NCI-H510A (cell line): ENCODE measurements at places on chromosomes 2 and 18.

DNA sequence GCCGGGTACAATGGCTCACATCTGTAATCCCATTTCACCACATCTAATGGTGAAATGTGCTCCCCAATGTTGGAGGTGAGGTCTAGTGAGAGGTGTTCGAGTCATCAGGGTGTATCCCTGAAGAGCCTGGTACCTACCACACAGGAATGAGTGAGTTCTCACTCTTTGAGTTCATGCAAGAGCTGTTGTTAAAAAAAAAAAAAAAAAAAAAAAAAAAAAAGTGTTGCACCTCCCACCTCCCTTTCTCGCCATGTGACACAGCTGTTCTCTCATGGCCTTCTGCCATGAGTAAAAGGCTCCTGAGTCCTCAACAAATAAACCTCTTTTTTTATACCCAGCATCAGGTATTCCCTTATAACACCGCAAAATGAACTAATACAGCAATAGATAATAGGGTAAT lies 106.3 kb downstream of the C2orf74 start:
- DNase-seq: no peak

DNA sequence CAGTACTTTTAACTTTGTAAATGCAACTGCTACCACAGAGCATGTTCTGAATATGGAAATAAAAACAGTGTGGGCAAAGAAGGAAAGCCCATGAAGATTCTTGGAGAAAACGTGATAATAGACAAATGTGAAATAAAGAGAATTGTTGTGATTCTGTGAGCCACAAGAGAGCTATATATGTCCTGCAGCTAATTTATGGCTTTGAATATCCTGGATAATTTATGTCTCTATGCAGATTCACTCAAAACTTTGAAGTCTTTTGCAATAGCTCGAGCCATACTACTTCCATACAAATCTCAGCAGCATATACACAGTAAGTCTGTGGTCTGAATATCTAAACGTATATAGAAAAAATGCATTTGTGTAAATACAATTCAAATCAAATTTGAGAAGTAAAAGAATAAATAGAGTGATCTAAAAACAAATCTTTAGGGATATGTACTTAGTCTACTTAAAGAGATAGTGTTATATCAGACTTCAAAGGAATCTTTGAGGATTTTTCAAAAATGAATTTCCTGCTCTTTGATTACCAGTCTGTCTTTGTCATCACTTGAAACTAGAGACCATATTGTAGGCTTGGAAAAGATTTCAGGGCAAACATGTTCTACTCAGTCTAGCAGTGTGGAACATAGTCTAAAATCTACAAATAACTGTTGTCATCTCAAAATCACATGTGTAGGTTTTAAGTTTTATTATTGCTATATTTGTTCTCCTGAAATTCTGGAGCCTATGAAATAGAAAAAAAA lies 107.1 kb downstream of the CSRNP3 start:
- no peak for DNase-seq

GRCh38 chr18:69528435-69528834 lies 127.7 kb downstream of the DOK6 start:
- no peak for DNase-seq

- DNase-seq: no peak
Measured at GRCh38 chr2:240444464-240444863, 9.0 kb downstream of the GPC1 start.

DNA sequence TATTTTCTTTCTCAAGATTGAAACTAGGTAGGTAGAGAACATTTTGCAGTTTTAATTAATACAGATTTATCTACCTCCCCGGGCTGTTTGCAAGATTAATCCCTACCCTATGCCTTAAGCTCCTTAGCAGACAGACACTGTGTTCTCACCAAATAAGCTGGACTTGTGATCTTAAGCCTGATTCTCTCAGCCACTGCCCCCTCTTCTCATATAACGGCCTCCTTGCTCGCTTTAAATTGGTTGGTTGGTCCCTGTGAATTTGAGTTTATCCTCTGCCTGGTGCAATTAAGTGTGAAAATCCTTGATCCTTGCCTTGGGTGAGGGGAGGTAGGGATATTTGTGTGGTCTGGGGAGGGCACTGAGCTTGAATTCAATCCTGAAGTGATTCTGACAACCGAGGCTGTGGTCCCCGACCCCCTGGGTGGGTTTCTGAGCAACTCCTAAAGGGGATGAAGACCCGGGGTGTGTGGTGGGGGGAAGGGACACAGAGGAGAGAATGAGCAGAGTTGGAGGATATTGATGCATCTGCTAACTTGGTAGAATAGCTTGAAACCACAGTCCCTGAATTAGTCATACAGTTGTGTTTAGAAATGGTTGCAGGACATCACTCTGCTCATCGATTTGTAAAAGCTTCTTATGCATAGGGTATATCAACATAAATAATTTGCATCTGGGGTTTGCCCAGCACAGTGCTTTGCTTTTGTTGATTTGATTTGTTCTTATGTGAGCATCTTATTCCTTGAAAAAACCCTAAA lies 36.9 kb upstream of the NCKAP5 start:
- DNase-seq: no peak

DNA sequence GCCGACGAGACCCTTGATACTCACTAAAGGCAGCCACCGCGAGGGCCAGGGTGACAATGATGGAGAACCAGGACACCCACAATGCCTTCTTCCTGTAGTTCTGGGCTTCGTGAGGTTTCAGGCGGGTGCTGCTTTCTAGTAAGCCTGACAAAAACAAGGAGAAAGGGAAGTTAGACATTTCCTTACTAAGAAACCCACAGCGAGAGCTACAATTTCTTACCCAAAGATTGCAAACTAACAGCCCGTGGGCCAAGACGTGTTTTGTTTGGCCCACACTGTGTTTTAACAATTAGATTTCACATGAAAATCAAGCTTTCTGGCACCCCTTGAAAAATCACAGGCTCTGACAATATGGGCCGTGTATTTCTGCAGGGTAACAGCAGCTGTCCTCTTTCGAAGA lies 5.6 kb downstream of the TMEM163 start:
- DNase-seq: no peak

GRCh38 chr2:166170356-166170755 lies 42.5 kb upstream of the SCN1A start:
- DNase-seq: no peak

DNA sequence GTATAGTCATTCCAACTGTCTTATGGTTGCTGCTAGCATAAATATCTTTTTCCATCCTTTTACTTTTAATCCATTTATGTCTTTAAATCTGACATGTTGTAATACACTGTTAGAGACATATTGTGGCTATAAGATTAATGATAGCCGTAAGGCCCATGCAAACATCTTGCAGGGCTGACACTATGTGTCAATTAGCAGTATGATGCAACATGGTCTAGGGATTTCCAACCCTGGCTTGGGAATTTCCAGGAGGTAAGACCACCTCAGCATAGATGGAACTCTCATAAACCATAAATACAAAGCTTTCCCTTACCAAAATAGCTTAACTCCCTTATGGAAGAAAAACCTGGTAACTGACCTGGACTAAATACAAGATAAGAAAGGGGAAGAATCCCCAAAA lies 16.5 kb downstream of the SCLY start:
- DNase-seq: no peak

DNA sequence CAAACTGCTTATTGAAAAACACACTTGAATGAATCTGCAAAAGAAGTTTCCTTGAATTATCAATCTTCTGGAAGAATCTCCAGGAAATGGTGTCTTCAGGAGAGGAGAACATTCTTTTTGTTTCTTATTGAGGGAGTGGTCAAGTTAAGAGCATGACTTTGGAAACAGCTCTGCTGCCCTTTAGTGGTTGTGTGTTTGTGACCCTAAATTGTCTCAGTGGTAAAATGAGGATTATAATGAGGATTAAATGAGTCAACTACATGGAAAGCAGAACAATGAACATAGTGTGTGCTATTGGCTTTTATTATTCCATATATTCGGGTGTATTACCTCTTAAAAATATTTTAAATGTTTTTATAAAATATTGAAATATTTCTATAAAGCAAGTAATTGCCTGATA lies 44.8 kb upstream of the TANC1 start:
- no peak for DNase-seq

- DNase-seq: no peak
Measured at GRCh38 chr2:239156516-239157265, 244.1 kb downstream of the HDAC4 start.

DNA sequence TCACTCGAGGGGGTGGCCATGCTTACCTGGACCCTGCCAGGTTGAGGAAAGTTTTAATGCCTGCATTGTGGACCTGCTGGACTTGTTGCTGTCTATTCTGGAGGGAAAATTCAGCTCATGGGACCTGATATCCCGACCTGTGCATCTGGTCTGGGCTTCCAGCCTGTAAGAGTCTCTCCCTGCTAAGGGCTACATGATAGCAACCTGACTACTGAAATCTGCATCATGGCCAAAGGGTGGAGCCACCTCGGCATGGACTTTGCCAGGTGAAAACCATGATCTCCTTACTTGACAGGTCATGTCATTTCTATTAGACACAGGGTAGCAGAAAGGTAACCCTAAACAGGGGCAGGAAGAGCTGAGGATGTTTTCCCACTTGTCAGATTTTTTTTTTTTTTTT lies 12.9 kb upstream of the SLC66A3 start:
- no peak for DNase-seq

- DNase-seq: no peak
Measured at GRCh38 chr2:9285921-9286320, 79.3 kb downstream of the ASAP2 start.

- no peak for DNase-seq
Measured at GRCh38 chr2:9666306-9666705, 35.5 kb upstream of the YWHAQ start.

- no peak for DNase-seq
Measured at GRCh38 chr2:105778080-105778607, 33.4 kb downstream of the NCK2 start.

- DNase-seq: no peak
Measured at GRCh38 chr18:42654556-42654955, 460.9 kb downstream of the RIT2 start.

DNA sequence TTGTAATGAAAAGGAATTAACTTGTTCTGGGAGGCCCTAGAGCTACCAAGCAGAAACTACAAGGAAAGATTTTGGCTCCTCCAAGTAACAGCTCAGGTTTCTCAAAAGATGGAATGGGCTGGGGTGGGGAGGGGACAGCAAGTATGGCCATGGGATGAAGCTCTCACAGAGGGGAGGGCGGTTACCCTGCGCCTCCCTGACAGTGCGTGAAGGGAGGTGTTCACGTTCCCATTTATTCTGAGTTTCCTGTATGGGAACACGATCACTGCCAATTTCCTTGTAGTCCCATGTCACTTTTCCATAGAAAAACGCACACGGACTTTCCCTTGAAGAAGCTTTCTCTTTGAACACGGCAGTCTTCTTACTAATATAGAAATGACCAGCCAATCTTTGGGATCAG lies 17.0 kb downstream of the CDC42EP3 start:
- DNase-seq: no peak
